SIG-M5 (cell line): ENCODE measurements at places on chromosomes 11 and 22.

GRCh38 chr22:27627901-27628300, 173.7 kb downstream of the MN1 start:
- no peak for DNase-seq

DNA sequence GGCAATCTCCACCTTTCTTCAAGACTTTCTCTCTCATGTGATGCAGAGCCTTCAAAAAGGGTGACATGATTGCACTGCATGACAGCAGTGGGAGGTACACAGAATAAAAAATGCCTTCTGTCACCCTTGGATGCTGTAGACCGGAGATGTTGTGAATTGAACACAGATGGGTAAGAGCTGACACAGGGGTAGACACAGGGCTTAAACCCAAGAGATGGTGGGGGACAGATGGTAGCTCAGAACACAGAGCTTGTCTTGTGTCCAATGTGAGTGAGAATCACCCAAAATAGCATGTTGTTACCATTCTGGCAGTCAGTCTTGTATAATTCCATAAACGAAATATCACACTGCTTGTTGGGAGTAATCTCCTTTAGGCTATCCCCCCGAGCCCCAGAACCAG, 69.9 kb downstream of the JRKL start:
- DNase-seq, result no peak

DNA sequence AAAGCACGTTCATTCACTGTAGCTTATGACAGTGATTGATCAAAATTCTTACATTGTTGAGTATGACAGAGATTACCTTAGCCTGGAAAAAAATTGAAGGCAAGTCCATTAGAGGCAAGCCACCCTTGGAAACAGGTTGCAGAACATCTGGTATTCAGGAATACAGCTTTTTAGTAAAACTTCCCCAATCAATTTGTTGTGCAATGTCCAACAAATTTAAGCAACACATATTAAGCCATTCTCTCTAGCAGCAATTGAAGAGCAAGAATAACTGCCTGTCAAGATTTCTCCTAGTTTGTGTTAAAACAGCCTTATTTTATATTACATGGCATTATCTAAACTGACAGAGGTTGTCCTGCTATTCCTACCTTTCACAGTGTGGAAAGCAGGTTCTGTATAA, 37.0 kb downstream of the BCL2L13 start:
- no peak for DNase-seq

GRCh38 chr11:61579676-61580270, 1.1 kb downstream of the SYT7 start:
- DNase-seq, result no peak

GRCh38 chr22:18906896-18907295, 776 bp downstream of the DGCR6 start:
- no peak for DNase-seq

- no peak for DNase-seq
Measured at GRCh38 chr11:126599217-126599897, 243.9 kb downstream of the ST3GAL4 start.

DNA sequence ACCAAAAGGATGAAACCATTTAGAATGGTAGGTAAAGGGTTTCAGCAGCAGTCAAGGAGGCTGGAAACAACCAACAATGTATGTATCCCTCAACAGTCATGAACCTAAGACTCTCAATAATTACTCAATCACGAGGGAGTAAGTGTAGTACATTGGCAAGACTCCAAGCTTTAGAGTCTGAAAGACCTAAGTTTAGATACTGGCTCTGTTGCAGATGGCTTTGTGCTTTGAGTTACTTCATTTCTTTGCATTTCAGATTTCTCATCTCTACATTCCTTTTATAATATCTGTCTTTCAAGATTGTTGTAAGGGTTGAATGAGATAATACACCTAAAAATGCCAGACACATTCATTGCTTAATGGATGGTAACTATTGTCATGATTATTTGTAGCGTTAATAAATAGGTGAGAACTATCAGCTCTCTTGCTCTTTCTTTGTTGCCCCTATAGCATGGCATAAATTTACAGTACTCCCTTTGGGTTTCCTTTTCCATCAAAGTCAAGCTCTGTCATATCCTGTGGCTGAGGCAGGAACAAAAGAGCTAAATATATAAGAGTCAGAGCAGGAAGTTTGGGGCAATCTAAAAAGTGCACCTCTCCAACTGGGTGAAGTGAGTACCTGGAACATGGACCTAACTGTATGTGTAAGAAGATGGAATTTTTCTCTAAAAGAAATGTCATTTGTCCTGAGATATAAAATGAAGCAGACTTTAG, 228.2 kb upstream of the ZC3H12C start:
- DNase-seq, result no peak

- DNase-seq, result no peak
Measured at GRCh38 chr11:36090356-36091109, 146.7 kb downstream of the LDLRAD3 start.

DNA sequence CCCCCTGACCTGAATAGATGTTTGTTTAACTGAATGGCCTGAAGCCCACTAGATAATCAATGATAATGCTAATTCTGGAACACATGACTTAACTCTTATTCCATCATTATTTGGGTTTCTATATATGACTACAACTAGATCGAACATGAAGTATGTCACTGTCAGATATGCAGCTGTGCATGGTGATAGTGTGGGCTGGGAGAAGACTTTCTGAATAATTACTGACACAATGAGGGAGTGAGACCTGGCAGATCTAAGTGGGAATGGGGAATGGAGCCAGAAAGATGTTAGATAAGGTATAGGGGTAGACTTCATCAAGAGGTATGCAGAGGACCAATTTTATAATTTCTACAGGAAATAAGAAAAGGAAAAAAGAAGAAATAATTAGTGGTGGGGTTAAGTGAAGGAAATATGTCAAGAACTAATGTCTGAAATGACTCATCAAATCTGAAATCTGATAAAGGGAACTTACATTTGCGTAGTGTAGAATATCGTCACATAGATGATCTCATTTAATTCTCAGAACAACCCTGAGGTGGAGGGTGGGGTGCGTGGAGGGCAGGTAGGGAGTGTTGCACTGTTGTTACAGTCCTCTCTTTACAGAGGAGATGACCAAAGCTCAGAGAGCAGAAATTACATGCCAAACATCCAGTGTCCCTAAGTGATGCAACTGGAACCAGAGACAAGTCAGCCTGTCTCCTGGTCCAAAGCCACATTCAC, 68.2 kb upstream of the EED start:
- DNase-seq, result no peak

DNA sequence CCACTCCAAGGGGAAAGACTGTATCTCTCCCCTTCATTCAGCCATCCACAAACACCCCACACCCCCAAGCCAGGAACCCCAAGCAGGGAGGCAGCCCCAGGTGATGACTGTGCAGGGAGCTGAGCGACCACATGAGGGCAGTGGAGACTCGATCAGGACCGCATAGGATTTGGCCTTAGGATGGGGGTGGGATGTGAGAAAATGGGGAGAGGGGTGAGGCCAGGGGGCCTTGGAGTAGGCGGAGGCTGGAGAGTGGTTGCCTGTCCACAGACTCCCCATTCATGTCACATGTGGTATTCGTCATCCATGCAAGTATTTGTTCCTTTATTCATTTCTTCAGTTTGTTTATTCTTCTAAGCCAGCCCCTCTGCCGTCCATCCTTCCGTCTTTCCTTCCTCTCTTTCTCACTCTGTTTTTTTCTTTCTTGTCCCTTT, 2.7 kb upstream of the RHOD start:
- DNase-seq, result no peak

DNA sequence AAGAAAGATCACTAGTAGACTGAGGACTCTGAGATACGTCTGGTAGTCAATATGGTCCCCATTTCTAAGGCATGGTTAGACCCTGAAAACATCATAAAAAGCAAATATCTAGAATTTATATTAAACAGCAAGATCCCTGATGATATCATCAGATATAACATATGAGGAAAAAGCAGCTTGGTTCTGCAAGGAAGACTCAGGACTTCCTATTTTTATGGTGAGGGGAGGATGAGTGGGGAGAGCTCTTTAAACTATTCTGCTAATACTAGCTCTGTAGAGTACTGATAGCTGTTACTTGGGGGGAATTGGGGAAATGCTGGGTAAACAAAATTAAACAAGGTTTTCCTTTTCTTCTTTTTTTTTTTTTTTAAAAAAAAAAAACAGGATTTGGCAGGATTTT, 235.8 kb downstream of the SWAP70 start:
- no peak for DNase-seq

- no peak for DNase-seq
Measured at GRCh38 chr22:47158457-47158856, 396.0 kb downstream of the TBC1D22A start.

GRCh38 chr11:2262301-2263070, 7.9 kb downstream of the ASCL2 start:
- DNase-seq, result no peak

DNA sequence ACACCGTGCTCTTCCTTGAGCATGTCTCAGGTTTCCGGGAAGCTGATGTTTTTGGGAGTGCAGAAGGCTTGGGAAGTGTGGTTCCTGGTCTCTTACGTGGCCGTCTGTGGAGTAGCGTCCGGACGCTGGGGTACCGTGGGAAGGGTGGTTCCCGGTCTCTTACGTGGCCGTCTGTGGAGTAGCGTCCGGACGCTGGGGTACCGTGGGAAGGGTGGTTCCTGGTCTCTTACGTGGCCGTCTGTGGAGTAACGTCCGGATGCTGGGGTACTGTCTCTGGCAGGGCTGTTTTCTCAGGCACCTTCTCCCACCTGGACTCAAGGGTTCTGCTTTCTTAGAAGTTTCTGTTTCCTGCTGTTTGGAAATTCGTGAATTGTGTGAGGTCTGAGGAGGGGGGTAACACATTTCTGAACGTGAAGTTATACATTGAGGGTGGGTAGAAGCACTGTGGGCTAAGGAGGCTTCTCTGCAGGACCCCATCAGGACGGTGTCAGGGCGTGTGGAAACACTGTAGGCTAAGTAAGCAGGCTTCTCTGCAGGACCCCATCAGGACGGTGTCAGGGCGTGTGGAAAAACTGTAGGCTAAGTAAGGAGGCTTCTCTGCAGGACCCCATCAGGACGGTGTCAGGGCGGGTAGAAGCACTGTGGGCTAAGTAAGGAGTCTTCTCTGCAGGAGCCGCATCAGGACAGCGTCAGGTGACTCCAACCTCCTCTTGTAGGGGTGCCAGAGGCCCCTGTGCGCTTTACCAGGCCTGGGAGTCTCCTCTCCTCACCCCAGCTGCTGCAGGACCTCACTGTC, 5.3 kb upstream of the IFITM3 start:
- DNase-seq, result no peak

GRCh38 chr22:39594411-39594810, 23.9 kb downstream of the CACNA1I start:
- DNase-seq, result no peak

DNA sequence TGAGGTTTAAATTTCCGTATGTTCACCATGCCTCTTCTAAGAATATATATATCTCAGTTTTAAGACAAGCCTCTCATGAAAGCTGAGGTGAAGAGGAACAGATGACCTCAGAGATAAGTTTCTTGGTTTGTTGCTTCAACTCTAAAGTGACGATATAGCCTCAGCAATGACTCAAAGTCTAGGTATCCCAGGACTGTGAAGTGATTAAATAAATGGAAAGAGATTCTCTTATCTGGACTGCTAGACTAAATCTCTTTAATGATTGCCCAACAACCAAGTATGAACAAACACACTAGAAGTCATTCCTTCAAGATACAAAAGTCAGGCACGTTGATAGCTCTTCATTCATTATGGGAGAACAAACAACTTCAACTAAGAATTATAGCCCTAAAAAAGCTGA, 15.3 kb downstream of the CADM1 start:
- DNase-seq, result no peak

- DNase-seq, result no peak
Measured at GRCh38 chr11:130486987-130487923, 38.8 kb downstream of the ADAMTS15 start.

DNA sequence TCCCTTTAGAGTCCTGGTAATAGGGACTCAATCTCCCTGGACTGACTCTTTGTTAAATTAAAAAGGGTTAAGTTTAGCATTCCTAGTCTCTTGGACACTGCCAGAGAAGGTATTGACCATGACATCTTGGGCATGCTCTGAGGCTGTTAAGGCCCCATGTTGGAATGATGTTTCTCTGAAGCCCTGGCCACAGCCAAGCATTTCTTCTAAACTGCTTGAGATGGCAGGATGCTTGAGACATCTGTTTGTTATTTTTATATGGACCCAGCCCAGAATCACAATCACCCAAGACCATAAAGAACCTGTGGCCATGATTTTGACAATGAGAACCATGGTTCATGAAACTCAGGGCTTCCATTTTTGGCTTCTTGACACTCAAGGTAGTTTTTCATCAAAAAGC, 5.5 kb upstream of the ANKK1 start:
- DNase-seq, result no peak

DNA sequence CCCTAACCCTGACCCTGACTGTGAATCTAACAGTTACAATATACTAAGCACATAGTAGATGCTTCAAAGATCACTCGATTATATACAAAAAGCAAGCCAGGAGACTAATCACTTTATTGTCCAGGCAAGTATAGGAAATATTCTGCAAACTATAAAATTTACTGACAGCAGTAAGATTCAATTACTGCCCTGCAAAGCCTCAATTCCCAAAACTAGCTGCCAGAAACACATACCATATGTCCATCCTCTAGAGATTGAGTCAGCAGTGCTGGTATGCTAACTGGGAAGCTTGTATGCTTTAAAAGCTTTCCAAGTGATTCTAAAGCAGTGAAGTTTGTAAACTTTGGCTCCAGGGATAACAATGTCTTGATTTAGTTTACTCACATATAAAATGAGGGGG, 26.1 kb downstream of the CSTF3 start:
- DNase-seq, result no peak

DNA sequence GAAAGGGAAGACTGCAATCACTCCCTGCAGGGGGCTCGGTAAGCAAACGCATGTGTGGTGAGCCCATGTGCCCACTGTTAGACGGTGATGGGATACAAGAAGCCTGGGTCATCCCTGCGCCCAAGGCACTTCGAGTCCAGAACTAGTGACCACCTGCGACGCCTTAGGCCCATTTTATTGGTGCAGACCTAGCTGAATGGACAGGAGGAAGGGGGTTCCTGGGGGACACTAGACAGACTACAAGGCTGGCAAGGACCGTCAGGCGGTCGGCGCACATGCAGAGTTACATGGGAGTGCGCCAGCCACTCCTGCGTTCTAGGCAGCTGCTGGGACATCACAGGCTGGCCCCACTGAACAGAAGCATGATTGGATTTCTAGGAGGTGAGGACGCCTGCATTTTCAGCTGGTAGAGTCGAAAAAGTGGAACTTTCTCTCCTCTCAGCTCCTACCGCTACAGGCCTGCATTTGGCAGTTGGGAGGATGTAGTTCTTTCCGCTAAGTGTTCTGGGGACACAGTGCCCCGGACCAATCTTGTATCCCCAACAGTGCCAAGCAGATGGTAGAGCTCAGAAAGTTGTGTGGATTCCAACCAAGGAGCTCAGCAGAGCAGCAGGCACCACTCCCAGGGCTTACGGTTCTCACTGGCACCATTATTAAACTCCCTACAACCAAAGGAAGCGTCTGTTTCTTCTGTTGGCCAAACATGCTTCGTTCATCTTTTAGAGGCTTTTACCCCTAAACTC, 35.7 kb downstream of the BID start:
- DNase-seq, result no peak

DNA sequence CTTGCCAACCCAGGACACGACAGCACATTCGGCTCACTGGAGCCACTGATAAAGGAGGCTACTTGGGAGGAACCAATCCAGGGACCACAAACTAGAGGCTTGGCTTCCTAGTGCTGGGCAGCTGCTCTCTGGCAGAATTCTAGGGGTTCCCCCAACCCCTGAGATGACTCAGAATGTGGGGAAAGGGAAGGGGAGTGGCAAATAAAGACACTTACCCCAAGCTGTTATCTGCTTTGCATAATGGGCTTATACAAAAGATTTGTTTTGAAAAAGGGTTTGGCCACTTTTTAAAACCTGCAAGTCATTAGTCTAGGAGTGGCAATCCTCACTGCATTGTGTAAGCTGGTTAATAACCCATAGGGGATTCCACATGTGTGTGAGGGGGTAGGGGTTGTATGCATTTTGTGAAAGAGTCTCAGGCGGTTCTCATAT, 64.1 kb upstream of the LMO1 start:
- no peak for DNase-seq
